Stimulated activated CD8-positive, alpha-beta memory T cell treated with anti-CD3 and anti-CD28 coated beads, Interleukin-2, amount 100 ng/mL, for 48 hours (primary cell): ENCODE measurements at places on chromosomes 11 and 22.
A peak's percentile ranks its signal among the peaks of the same experiment; 100 is the strongest.

DNA sequence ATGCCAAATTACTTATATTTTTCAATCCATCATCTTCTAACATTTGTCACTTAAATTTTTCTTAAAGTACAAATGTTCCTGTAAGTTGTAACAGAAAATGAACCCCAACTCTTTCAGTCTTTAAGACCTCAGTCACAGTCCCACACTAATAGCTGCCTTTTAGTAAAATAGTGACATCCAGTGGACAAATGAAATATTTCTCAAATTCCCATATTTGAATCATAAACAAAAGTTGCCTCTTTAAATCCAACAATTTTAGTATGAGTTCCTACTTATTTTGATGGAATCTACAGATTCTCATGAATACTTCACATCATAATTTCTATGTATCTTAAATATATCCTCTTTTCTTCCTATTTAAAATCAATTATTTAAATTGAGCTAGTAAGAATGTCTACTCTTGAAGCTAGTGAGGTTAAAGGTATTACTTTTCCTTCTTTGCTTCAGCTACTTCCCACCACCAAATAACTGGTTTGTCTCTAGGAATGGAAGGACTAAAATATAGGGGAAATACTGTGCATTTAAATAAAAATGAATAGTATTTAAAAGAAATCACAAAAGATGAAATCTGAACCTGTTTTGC is 9.2 kb downstream of the LIN7C start:
- no peak for DNase-seq

- no peak for DNase-seq
Observed at GRCh38 chr22:37206118-37206840, 6.0 kb downstream of the SSTR3 start.

- DNase-seq = no peak
Observed at GRCh38 chr11:118230088-118230487, 5.3 kb upstream of the JAML start.

- DNase-seq = no peak
Observed at GRCh38 chr11:116366980-116367645, 405.7 kb downstream of the BUD13 start.

DNA sequence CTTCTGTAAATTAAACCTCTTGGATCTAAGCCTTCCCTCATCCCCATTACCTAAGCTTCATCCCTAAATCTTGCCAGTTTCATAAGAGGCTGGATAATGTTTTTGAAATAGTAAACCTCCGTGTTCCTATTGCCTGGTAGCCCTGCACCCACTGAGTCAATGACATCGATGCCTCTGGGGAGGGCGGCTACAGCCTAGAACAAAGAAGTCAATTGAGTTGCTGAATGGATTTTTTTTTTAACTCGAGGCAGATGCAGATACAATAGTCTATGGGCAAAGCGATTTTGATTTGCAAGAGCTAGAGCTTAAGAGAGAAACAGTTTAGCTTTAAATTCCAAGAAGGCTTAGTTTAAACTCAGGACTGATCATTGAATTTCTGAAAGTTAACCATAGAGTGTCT is 121.3 kb downstream of the NECTIN1 start:
- no peak for DNase-seq

DNA sequence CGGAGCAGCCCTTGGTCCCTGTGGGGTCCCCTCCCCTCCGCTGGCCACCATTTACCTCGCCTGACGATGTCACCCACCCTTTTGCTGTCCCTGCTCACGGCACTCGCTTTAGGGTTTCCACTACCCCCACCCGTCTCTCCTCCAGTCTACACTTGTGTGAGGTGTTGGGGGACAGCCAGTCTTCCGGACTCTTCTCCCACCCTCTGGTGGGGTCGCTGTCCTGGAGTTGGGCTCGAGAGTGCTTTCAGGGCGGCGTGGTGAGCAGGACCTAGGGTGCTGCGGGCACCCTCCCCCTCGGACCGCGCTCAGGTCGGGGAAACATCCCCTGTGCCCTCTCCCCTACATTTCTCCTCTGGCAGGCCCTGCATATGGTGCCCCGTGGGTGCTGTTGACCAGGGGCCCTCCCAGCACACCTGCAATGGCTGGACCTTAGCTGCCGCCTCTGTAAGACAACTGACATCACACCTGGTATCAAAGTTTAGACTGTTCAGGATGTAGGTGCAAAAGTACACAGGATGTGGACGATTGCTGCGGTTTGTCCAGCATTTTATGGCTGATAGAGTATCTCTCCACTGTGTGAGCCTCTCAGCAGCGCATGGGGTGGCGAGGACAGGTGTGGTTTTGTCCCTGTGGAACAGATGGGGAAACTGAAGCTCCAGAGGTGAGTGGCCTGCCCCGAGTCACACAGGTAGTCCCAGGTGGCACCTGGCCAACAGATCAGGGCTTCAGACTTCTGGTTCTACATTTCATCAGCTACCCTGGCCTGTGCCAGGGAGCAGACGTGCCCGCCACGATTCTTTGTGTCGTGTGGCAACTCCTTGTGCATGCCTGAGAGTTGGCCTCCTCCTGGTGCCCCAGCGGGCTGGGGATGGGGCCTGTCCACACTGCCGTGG is 1.2 kb downstream of the GRK2 start:
- no peak for DNase-seq

DNA sequence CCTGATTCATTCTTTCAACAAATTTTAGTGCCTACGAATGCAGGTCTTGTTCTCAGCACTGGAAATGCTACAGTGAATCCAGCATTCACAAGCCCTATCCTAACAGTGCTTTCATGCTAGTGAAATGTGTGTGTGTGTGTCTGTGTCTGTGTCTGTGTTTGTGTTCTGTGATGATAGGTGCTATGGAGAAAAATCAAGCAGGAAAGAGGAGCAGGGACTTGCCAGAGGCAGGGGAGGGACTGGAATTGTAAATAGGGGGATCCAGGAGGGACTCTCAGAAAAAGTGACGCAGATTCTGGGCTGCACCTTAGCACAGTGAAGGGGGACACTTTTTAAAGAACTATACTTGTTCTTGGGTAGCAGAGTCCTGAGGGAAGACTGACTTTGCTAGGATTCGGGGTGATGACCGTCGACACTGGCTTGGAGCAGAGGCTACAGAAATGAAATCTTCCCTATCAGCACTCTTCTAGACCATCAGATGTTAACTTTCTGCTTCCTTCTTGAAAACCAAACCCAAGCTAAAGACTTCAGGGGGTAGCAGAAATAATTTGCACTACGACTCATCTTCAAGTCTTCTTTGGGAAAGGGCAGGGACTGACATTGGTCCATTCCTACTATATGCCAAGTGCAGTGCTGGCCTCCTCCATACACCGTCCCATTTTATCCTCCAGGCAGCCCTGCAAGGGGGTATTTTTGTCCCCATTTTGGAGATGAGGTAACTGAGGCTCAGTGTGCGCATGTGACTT is 39.3 kb upstream of the PTPRJ start:
- no peak for DNase-seq

DNA sequence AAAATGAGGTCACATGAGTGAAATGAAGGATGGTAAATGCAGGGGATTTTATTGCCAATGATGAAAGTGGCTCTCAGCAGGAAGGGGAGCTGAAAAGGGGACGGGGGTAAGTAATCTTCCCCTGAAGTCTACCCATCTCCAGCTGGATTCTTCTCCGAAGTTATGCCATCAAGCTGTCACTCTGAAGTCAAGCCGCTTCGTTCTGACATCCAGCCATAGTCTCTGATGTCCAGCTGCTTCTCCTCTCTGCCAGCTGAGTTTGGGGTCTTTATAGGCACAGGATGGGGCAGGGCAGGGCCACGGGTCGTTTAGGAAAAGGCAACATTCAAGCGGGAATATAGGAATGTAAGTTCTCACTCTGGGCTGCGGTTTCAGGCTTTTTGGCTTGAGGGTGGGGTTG is 181.9 kb upstream of the ANO3 start:
- no peak for DNase-seq

DNA sequence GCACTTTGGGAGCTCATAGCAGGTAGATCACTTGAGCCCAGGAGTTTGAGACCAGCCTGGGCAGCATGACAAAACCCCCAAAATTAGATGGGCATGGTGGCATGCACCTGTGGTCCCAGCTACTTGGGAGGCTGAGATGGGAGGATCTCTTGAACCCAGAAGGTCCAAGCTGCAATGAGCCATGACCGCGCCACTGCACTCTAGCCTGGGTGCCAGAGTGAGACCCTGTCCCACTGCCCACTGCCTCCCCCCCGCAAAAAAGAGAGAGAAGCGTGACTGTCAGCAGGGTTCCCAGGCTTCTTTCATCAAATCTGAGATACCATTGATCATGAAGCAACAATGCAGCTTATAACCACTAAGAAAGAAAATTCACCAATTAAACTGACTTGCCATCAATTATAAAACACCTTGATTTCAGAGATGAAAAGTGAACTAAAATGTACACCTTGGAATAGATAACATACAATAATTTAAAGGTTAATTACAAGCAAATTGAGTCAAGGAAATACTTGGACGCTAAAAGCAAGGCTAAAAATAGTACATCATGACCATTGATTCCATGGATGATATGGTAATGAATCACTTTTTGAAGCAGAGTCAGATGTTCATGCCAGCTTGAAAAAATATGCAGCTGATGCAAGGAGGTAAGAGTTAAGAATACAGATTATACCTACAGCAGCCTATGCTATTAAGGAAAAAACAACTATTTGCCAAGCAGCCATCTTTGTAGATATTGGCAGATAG is 90.8 kb upstream of the ALKBH3 start:
- no peak for DNase-seq

GRCh38 chr11:113567867-113568544 is 92.8 kb upstream of the DRD2 start:
- no peak for DNase-seq

DNA sequence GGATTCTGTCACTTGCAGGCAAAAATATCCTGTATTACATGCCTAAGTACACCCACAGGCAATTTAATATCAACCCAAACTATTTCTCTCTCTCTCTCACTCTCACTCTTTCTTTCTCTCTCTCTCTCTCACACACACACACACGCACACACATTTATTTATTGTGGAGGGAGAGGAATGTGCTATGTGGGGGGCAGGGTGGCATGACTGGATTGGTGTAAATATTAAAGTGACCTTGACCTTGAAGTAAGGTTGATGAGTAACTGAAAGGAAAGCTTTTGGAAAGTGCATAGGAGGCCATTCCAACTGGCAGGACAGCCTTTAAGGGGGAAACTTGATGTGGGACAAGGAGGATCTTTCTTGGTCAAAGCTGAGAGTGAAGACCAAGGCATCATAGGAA is 589.7 kb upstream of the KIRREL3 start:
- DNase-seq = no peak

- no peak for DNase-seq
Observed at GRCh38 chr22:22682807-22683667, 38.6 kb downstream of the GGTLC2 start.

DNA sequence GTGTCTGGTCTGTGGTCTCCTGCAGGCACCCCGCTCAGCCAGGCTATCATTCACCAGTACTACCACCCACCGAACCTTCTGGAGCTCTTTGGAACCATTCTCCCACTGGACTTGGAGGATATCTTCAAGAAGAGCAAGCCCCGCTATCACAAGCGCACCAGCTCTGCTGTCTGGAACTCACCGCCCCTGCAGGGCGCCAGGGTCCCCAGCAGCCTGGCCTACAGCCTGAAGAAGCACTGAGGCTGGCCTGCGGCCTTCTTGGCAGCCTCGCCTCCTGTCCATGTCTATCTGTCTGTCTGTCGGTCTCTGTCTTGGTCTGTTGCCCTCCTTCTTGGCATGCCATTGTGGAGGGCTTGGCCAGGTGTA is 27.9 kb downstream of the INCENP start:
- no peak for DNase-seq

GRCh38 chr11:5038341-5038740 is 8.0 kb upstream of the OR52J3 start:
- DNase-seq = no peak

DNA sequence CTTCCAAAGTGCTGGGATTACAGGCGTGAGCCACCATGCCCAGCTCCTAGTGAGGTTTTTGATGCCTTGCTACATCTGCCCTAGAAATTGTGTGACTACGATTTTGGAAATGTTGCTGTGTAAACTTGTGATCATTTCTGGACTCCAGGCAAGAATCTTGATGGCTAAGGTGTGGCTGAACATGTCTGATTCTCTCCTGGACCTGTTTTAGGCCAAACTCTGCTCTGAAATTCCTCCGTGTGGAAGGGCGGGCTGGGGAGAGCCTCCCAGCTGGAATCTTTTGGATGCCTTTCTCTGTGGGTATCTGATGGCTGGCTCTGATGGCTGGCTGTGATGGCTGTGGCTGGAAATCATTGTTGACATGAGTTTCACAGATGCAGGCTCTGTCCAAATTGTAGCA is 8.2 kb downstream of the PNPLA3 start:
- no peak for DNase-seq

DNA sequence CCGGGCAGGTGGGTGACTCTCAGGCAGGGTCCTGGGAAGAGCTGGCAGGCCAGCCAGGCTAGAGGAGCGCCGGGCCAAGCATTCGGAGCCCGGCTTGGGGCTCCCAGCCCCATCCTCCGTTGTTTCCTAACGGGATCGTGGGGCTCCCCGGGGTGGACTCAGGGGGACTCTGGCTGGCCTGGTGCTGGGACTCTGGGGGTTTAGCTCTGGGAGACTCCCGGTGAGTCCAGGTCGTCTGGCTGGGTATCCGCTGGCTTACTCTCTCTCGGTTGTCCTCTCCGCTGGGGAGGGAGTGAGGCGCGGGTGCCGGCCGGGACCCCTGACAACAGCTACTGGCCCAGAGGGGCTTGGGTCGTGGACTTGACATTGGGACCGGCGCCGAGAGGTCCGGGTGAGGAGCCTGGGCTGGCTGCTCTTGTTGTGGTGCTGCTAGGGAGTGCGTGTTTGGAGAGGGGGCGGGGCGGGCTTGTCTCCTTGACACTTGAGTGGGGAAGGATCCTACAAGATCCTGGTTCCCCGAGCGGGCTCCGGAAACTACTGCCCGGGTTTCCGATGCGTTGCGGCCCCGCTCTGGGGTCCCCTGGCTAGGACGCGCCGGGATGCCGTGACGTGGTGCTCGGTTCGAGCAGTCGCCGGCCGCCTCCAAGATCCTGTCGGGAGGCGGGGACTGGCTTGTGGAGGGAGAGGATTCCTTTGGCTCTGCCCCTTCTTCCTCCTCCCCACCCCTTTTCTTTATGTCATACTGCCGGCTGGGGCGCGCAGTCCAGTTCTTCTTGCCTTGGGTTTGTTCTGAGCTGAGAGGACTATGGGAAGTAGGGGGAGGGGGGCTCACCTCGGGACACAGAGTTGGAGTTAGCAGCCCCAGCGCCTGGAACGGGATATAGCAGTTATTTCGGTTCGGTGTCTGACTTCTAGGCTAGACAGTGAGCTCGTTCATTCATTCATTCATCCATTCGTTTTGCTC is 585 bp downstream of the EMSY start:
- DNase-seq = peak; percentile 48

DNA sequence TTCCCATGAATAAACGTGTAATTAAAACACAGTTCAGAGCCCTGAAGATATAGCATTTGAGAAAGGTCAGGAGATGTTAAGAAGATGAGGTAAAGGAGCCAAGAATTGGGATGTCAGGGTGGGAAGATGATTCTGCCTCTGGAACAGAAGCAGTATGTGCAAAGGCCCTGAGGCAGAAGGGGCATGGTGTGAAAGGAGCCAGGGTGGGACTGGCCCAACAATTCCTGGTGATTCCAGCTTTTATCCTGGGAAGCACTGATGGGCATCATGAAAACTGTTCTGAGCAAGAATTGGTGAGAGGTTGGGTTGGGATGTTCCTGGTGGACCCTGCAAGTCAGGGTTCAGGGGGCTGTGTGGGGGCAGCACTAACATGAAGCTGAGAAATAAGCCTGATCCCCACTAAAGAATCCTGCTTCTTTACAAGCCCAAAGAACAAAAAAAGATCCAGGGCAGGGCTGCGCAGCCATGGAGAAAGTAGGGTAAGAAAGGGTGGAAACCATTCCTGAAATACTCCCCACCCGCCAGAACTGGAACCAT is 2.5 kb upstream of the FXYD6 start:
- DNase-seq = no peak

GRCh38 chr11:47995360-47995769 is 15.0 kb downstream of the PTPRJ start:
- DNase-seq = no peak
